ENCODE measurements at places on chromosomes 4 and X. TPM values are rescaled to one million over a fixed set of nuclear protein-coding genes. Genes with fewer than 3 reads are reported as not detected.

DNA sequence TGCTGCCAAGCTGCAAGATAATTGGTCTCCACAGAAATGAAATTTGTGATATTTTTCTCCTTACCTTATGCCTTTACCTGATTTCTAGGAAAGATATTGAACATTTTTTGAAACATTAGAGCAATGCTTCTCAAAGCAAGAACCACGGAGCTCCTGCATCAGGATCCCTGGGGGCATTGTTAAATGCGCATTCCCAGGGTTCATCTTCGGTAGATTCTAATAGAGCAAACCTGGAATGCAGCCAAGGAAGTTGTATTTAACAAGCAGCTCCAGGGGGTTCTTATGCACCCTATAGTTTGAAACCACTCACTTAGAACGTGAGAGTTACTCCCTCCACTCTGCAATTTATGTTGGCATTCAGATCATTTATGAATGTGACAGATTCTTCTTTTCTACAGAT is 126.2 kb downstream of the SLC39A8 start:
- ATAC-seq, result peak; percentile 74

DNA sequence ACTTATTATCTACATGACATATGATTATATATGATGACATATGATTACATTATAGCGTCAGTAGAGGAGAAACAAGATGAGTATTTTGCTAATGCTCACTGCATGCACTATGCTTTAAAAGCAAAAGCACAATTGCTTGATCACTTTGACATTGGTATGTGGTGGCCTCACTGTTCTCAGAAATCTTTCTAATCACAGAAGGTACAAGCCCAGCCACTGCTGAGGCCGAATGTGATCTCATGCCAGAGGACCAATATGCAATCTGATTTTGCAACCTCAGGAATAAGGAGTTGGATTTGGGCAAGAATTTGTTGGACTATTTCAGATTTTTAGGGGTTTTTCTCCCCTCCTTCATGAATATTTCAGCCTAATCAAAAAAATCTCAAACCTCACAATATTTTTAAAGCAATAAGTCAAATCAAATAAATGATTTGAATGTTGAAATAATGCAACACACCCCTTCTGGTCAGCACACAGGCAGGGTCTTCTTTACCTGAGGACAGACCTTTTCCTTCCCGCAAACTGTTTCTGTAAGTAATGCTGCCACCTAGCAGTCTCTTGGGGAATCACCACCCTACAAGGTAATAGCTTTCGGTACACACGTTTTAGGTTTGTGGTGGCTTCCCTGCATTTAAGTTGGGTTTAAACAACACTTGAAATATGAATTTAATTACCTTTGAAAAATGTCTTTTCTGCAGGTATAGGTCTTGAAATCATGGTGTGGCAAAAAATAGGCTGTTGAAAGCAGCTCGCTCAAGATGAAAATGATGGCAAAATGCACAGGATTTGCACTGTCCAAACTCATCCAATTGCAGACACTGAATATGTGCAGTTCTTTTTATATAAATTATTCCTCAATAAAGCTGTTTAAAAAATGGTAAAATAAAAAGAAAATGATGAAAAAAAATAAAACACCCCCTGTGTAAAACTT is 4.8 kb upstream of the CXCL13 start:
- ATAC-seq, result peak; percentile 59

DNA sequence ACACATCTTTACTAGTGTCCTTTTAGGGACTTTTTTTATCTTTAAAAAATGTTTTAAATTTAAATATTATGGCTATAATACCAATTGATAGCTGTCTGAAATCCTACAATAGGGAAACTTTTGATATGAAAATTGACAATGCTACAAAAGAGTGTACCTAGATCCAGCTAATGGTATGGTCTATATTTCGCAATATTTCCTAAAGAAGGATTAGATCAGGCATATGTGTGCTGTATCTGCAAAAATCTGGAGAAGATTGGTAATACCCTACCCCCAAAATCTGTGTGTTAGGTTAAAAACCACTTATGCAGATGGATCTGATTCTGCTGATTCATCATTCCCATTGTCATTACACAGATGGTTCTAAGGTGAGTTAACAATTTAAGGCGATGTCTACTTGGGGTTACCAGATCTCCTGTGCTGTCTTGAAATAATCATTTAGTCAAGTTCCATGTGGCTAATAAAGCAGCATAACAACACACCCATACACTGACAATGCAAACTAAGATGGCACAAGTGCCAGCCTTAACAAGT is 137.1 kb downstream of the GASK1B start:
- no peak for ATAC-seq

- no peak for ATAC-seq
Measured at GRCh38 chrX:133365871-133366611, 49.2 kb downstream of the GPC4 start.

DNA sequence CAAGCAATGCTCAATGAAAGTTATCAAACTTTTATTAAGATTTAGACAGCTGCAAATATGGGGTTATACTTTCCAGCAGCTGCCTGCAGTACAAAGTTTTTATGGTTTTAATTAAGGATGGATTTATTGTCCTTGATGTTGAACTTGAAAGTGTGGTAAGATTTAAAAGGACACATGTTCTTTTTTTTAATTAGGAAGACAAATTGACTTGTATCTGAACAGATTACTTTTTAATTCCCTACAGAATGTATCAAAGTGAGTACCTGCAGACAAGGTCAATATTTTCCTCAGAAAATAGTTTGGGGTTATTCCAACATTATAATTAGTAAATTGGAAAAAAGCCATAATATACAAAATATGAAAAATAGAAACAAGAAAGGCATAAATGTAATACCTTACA is 218.2 kb upstream of the NEIL3 start:
- no peak for ATAC-seq

DNA sequence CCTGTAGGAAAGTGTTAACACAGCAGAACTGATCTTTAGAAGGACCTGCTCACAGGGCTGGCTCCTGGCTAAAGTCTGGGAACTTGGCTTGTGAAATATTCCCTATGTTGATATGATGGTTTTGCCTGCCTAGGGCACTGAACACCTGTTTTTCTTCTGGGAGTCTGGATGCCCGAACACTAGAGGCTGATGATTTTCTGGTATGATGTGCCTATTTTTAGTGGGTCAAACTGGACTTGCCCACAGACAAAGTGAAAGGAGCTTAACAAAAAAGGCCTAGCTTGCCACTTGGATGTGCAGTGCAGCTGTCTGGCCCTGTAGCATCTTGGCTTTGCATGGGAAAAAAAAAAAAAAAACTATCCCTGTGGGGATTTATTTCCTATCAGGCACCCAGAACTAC is 39.1 kb downstream of the ZNF674 start:
- no peak for ATAC-seq

- peak; percentile 3 for ATAC-seq
Measured at GRCh38 chrX:106612393-106612763, 600 bp downstream of the RADX start.

- ATAC-seq, result no peak
Measured at GRCh38 chr4:19707876-19708275, 543.8 kb upstream of the SLIT2 start.

DNA sequence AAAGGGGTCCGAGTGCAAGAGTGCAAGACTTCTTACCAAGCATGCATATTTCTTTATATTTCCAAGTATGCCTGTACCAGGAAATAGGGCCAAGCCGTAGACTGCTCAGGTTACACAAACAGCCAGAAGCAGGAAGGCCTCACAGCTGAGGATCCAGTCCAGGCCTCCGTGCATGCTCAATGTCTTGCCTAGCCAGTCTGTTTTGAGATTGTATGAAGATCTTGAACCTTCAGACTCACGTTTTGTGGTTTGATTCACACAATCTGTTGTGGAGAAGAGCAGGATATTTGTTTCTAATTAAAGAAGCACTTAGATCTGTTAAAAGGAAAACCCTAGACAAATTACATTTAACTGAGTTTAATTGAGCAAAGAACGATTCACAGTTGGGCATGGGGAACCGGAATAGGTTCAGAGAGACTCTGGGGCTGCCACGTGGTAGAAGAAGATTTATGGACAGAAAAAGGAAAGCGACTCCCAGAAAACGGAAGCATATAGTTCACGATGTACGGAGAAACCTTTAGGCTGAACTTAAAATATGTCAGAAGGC is 1.2 kb downstream of the MGST2 start:
- no peak for ATAC-seq

DNA sequence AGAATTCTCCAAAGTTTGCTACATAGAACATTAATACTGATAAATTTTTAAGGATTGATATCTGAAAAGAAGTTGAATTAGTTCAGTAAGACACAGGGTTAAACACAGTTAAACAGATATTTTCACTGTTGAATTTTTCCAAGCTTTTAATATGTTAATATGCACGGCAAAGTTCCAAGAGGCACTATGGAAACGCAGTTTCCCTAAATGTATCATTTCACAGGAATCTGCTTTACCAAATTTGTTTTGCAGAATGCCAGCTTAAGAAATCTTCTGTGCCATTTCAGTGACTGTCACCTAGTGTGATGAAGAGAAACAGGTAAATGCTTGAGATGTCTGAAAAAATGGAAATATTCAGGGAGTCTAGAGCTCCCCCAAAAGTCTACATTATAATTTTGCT is 395.9 kb upstream of the GRIA3 start:
- ATAC-seq, result no peak

DNA sequence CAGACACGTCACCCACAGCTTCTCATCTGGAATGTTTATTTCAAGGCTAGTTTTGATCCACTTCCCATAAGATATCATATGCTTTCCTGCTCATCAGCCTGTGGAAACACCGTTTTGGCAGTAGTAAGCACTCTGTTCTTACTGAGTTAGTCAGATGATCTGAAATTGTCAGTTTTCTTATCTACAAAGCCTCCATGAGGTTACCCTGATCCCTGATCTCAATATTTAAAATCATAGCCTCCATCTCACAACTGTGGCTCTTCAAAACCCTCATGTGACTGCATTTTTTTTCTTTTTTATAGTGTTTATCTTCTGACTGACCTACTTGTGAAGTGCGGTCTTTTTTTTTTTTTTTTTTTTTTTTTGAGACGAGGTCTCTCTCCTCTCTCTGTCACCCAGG is 22.7 kb downstream of the BST1 start:
- ATAC-seq, result no peak

GRCh38 chr4:38818441-38818976 is 13.9 kb upstream of the TLR1 start:
- ATAC-seq, result no peak

DNA sequence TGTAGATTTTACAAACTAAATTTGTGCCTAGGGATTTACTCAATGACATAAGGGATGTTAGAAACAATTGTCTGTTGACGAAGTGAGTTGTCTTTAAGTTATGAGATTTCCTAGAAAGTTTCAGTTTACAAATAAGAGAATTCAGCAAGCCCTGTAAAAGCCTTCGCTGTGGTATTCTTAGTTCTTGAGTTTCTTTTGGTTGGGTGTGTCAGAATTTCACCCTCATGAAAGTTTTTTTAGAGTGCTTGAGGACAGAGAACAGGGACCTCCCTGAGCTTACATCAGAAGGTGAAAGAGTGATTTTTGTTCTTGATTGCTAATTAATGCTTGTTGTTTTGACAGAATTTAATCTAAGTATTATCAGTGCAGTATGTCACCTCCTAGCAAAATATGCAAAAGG is 2628.2 kb downstream of the ARAP2 start:
- no peak for ATAC-seq

DNA sequence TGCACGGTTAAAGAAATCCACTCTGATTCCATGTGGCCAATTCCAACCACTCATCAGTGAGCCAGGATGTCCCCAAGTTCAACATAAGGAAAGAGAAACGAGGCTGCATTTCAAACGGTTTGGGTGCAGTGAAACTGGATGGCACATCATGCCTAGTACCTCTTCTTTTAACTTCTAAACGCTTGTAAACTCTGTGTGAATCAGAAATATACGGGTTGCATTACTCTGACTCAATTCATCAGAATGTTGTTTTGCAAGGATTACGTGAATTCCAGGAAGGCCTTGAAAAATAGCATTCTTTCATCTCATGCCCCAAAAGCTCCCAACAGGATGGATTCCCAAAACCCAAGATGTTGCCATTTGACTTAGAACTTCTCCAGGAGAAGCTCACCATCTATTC is 270.4 kb downstream of the LDB2 start:
- ATAC-seq, result no peak

GRCh38 chr4:176889776-176890175 is 97.1 kb upstream of the VEGFC start:
- ATAC-seq, result no peak

- no peak for ATAC-seq
Measured at GRCh38 chrX:19370061-19370460, 26.3 kb downstream of the PDHA1 start.

GRCh38 chr4:21113496-21114223 is 413.4 kb downstream of the PACRGL start:
- no peak for ATAC-seq

DNA sequence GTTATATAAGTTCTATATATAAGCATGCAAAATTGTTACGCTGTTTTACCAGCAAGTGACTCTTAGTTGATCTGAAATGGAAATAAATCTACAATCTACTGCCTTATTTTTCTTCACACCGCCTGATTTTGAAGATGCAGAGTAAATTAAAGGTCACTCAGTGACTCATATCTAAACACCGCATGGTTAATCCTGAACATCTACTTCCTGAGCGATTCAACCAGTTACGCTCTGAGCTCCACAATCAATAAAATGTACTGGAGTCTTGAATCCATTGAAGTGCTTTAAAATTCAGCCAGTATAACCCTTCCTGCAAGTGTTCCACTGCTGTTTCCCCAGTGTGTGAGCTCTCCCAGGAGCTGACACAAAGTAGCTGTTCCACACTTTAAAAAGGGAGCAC is 192.8 kb downstream of the SLC7A11 start:
- no peak for ATAC-seq

GRCh38 chrX:40064055-40064597 is 33.6 kb downstream of the BCOR start:
- no peak for ATAC-seq

DNA sequence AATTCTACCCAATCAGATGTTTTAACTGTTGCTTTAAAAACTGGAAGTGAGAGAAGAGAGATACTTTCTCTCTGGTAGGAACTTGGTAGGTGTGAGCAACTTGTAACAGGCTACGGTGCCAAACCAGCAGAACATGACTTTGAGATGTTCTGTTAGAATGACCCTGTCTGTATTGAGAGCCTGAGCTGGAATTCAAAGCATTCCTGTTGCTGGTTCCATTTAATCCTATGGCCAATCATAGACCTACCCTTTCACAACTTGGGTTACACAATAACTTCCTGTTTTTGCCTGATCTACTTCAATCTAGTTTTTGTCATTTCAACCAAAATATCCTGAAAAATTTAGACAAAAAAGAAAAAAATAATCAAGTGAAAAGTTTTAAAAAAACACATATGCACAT is 1.7 kb upstream of the PRRG1 start:
- ATAC-seq, result no peak

Gene KIAA1210
- total RNA-seq, result 0.07 TPM

Gene CORIN
- 0.27 TPM for total RNA-seq

Gene TNIP3
- total RNA-seq, result not detected

Gene RHOXF1
- total RNA-seq, result 0.82 TPM

Gene REELD1
- 0.54 TPM for total RNA-seq

Gene SMIM31
- total RNA-seq, result not detected

Gene WDFY3
- 48.0 TPM for total RNA-seq

Gene HTT-AS
- total RNA-seq, result not detected

Gene SOX3
- 16.7 TPM for total RNA-seq

Gene ADAMTS3
- total RNA-seq, result 14.2 TPM

Gene MAGEB10
- total RNA-seq, result 0.42 TPM
